Skeletal muscle cell (primary cell): ENCODE measurements at places on chromosomes 1 and 21.

DNA sequence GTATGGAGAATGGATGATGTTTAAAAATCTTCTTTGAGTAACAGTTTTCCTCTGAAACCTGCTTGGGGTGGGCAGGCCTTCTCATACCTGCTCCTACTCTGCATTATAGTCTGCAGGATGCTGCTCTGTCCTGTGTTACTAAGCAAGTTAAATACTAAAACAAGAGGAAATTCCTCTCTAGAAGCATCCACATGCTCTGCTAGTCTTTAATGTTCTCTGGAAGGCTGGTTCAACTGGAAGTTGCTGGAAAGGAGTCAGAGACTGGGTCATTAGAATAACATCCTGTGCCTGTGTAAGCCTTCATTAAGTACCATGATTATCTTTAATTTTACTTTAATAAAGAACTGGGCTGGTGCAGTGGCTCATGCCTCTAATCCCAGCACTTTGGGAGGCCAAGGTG is 5.8 kb downstream of the SELP start:
- DNase-seq = no peak

GRCh38 chr1:179080866-179081686 is 794 bp upstream of the TOR3A start:
- DNase-seq = no peak

DNA sequence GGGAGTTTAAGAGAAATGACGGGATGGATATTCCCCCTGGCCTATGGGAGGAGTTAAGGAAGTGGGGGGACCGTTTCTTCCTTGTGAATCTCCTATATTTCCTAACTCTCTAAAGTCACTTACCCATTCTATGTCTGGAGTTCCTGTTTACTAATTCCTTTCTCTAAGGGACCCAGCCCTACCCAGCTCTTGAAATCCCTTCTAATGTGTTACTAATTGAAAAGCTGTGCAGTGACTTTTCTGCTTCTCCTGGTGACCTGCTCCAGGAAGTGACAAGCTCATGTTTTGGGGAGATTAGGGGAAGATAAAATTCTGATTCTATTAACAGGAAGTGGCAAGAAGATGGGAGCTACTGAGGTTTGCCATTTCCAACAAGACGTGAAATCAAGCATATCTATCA is 4.0 kb upstream of the SAMSN1 start:
- DNase-seq = no peak

GRCh38 chr1:228346731-228347130 is 59.9 kb downstream of the TRIM11 start:
- DNase-seq = no peak

DNA sequence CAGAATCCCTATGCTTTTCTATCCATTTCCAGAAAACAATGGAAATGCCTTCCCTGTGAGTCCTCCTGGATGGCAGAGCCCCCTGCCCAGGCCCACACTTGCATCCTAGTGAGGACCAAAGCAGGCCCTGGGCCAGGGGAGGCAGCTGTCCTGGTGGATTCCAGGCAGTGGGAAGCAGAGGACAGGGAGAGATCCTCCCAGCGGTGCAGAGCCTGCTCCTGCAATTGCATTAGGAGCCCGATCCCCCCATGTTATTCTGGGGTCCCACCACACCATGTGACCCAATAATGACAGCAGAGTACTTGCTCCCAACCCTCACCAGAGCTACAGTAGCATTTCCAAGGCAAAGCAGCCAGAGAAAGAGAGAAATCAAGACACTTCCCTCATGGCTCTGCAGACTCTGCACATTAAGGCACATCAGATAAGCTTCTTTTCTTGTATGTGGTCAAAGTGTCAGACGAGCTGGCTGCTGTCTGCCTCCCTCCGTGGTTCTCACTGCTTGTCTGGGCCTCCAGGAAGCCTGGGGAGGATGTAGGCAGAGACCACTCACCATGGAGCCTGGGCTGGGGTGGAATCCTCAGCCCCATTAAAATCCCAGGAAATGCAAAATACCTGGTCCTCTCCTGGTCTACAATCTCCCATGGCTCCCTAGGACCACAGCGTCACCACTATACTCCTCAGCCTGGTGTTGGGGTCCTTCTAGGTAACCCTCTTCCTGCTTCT is 54.9 kb upstream of the RUNX3 start:
- DNase-seq = no peak

- no peak for DNase-seq
Observed at GRCh38 chr1:245370905-245371581, 216.3 kb downstream of the KIF26B start.

- no peak for DNase-seq
Observed at GRCh38 chr1:6794164-6794563, 8.9 kb downstream of the CAMTA1 start.

- no peak for DNase-seq
Observed at GRCh38 chr1:185077374-185077773, 32.0 kb downstream of the RNF2 start.

GRCh38 chr1:229751610-229752009 is 125.6 kb downstream of the URB2 start:
- no peak for DNase-seq

- no peak for DNase-seq
Observed at GRCh38 chr1:5814046-5814619, 178.1 kb downstream of the NPHP4 start.

DNA sequence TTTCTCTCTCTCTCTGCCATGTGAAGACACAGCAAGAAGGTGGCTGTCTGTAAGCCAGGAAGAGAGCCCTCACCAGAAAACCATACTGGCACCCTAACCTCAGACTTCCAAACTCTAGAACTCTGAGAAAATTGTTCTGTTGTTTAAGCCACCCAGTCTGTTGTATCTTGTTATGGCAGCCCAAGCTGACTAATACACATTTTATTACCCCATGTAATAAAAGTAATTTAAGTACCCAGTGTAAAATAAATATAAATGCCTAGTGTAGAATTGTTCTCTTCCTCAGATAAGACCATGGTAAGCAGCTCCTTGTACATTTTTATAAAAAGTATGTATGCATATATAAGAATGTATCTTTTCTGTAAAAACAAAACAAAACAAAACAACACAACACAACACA is 119.7 kb downstream of the DTL start:
- no peak for DNase-seq

DNA sequence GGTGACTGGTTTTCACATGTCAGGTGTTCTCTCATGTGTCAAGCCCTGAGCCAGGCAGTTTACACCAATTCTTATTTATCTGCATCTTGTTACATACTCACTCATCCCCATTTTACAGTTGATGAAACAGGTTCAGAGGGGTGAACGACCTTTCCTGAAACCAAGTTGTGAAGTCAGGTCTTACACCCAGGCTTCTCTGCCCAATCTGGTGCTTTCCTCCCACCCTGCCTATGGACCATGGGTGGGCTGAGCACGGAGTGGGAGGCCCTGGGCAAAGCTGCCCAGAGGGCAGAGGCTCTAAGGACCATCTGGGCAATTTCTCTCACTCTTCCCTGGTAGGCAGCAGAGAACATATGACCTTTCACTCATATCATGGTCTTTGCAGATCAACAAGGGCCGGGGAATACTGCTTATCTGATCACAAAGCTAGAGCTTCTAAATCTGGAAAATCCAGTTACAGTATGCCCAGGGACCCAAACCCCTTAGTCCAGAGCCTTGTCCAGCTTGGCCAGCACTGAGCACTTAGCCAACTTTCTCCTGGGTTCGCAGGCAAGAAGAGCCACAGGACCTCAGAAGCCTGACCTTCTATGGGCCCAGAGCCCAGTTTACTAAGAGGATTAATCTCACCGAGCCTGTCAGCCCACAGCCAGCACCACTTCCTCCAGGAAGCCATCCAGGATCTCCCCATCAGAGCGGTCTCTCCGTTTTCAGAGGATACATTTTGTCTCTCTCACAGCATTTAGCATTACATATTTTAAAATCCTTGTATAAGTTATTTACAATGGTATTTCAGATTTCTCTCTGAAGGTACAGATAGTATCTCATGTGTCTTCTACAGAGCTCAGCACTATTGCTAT is 16.0 kb upstream of the TTC39A start:
- no peak for DNase-seq

- DNase-seq = no peak
Observed at GRCh38 chr1:1282998-1283397, 2.8 kb downstream of the SCNN1D start.

- DNase-seq = no peak
Observed at GRCh38 chr1:206651958-206652890, 16.9 kb downstream of the DYRK3 start.

DNA sequence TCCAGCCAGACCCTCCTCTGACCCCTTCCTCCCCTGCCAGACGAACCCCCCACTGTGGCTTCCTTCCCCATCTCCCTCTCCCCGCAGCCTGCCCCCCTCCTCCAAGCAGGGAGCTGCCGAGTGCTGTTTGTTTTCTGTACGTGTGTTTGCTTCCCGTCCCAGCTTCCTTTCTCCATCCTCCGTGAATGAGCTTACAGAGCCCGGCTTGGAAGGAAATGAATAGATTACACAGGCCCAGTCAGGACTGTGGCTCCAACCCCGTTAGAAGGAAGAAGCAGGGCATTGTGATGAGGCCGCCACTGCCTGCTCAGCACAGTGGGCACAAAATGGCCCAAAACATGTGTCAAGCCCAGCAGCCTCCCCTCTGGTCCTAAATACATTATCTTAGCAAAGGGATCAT is 123.2 kb downstream of the IGSF21 start:
- no peak for DNase-seq

DNA sequence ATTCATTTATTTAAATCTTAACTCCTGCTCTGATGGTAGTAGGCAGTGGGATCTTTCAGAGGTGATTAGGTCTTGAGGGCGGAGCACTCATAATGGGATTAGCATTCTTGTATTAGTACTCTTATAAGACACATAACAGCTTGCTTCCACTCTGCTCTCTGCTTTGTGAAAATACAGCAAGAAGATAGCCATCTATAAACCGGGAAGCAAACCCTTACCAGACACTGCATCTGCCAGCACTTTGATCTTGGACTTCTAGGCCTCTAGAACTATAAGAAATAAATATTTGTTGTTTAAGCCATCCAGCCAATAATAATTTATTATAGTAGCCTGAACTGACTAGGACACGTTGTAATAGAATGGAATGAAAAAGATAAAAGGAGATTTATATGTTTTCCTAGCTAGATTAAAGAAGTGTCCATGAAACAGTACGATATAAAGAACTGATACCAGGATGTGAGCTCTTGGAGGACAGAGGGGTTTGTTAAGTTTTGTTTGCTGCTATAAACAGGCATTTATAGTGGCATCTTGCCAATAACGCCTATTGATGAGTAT is 869.9 kb downstream of the MRPL39 start:
- no peak for DNase-seq

GRCh38 chr1:6245869-6246496 is 2.0 kb downstream of the HES3 start:
- no peak for DNase-seq

DNA sequence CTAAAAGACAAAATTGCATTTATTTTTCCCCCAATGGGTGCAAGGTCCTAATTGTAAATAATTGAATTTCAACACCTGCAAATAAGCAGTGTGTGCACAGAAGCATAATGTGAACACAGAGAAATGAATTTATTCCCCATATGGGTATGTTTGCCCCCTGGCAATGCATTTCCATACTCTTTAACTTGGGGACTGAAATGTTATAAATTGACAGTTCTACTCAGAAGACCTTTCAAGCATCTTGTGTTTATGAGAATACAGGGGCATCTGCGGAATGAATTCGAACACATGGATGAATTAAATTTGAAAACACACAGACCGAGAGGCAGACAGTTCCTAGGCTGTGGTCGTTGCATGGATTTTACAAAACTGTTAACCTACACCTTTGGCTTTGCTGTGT is 3.5 kb downstream of the PBX1 start:
- no peak for DNase-seq

DNA sequence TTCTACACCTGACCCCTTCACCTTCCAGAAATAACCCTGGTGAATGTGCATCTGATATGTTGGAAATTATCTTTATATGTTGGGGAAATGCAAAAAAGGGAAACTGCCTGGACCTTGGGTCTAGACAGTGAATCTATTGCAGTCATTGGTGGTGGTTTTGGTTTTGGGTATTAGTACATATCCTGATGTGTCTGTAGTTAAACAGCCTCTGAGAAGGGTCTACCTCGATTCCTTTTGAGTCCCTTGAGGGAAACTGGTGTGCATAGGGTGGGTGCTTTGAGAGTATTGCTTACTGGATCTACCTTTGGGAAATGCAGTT is 127.3 kb upstream of the KIAA0040 start:
- DNase-seq = no peak

DNA sequence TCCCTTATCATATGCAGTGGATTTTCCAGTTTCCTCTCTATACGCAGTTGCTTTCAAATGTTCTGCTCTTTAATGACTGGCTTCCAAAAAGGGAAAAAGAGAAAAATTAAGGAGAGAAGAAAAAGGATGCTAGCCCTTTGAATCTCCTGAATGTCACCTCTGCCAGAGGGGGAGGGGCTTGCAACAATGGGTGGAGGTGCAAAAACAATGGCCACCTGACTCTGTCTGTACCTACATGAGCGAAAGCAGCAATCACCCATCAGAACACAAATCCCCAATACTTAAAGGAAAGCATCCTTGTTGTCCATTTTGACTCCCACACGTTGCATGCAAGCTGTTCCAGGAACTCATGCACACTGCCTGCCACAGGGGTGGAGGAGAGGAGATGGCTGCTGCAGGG is 61.2 kb downstream of the CCDC30 start:
- no peak for DNase-seq

- peak; percentile 69 for DNase-seq
Observed at GRCh38 chr1:60903591-60903990, 178.8 kb upstream of the NFIA start.

- DNase-seq = no peak
Observed at GRCh38 chr1:109529881-109530456, 9.7 kb upstream of the GPR61 start.

GRCh38 chr1:86296305-86297205 is 99.6 kb downstream of the ODF2L start:
- DNase-seq = no peak

DNA sequence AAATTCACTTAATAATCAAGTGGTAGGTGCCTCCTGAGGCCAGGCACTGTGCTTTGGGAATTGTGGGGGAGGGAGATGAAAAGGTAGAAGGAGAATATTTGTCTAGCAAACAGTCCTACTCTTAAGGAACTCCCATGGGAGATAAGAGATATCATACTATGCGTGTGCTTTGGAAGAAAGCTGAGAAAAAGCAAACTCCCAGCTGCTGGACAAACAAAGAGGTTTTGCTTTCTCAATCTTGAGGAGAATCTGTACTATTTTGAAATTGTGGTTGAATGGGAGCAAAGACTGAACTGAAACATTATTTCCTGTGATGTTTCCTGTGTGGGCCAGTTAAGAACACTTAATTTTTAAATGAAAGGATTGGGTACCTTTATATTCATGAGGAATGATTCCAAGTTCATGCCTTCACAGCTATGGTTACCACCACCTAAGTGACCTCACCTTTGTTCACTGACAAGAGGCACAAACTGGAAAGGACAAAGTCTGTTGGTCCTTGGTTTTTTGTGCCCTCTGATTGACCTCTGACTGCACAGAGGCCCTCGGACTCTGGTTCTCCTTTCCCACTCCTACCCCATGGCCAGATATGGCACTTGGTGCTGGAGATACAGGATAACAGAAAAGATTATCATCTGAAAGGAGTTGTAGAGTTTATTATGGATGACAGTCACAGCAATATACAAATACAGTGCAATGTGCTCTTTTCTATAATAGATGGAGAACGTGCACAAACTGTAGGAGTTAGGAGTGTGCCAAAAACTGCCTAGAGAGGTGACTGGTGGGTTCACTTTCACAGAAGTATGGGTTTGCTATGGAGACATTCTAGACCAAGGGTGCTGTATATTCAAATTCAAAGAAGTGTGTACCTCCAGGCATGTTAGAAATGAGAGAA is 1.6 kb downstream of the CD53 start:
- DNase-seq = no peak

- no peak for DNase-seq
Observed at GRCh38 chr1:34915521-34915920, 13.9 kb downstream of the DLGAP3 start.
